ENCODE measurements at places on chromosomes 11 and 22. TPM values are rescaled to one million over a fixed set of nuclear protein-coding genes. Genes with fewer than 3 reads are reported as not detected.

DNA sequence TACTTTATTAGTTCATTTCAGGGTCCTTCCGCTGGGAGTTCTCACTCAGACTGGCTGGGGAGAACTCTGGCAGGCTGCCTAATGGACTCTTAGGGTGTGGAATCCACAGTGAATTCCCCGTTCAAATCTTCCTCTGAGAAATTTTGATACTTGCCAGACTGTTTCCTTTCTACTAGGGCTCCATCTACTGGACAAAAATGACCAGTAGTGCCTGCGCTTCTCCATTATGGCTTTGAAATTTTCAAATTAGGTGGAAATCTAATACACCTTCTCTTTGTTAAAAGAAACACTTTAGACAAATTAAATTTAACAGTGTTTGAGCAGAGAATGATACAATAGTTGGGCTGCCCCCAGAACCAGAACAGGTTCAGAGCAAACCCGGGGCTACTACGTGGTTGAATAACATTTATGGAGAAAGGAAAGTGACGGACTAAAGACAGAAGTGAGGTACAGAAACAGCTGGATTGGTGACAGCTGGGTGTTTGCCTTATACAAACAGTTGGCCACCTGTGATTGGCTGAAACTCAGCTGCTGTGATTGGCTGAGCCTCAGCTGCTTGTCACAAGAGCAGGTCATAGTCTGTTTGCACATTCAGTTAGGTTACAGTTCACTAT, 52.9 kb upstream of the FDX1 start:
- H3K4me1 ChIP-seq = peaks cover 8% of the 10 kb centered on the region
- H3K36me3 ChIP-seq = no peaks in the 10 kb centered on the region
- DNase-seq = peak; percentile 93
- H3K4me3 ChIP-seq = peak overlapping the region; percentile 35
- H3K27ac ChIP-seq = no peak overlapping the region
- H3K27me3 ChIP-seq = no peaks in the 10 kb centered on the region

DNA sequence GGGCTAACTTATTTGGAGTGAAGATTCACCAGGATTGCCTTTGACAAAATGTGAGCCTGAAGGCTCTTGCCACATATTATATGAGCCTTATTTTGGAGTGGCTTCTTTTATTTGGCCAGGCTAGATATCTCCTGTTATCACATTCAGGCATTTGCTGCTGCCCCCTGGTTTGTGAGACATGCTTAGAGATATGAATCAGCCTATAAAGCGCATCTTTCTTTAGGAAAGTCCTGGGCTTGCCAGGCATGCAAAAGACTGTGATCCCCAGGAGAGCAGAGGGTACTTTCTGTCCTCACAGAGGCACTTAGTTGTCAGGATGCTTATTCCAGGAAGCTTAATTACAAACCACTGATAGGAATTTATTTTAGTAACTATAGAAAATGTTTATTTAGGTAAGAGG, 333.3 kb downstream of the FAT3 start:
- H3K4me3 ChIP-seq = no peak overlapping the region
- H3K4me1 ChIP-seq = no peaks in the 10 kb centered on the region

GRCh38 chr11:133049244-133050019, 482.9 kb downstream of the OPCML start:
- H3K27me3 ChIP-seq = no peaks in the 10 kb centered on the region
- no peak overlapping the region for H3K27ac ChIP-seq
- H3K36me3 ChIP-seq = no peaks in the 10 kb centered on the region
- peaks cover 12% of the 10 kb centered on the region for H3K4me1 ChIP-seq

DNA sequence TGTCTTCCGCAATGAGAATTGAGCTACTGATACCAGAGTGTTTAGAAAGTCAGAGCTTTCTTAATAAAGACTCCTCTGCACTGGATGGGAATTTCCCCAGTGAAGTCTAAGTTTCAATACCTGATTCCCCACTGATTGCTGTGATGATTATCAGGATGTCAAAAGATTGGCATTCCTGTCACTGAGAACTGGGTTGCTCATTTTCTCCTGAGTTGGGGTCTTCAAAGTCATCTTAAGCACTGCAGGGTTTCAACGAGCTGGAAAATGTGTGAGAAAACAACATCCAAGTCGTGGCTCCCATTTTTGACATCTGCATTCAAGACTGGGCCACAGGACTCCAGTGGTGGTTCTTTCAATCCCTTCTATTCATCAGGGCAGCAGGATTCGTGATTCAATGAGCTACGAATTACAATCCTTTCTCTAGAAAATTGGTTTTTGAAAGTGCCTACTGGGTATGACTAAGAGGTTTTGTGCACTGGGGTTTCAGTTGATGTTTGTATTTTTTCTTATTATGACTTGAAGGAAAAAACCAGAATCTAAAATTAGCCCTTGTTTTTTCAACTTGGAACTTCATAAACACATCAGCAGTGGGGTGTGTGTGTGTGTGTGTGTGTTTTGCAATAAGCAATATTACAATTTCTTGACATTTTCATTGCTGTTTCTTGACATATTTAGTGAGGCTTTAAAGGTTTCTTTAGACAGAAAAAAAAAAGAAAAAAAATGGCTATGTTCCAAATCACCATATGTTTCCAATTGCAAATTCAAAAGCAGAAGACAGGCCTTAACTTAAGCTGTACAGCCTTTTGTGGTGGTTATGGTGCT, 233.0 kb downstream of the FAM76B start:
- H3K4me1 ChIP-seq = peaks cover 3% of the 10 kb centered on the region
- H3K4me3 ChIP-seq = no peak overlapping the region
- H3K36me3 ChIP-seq = no peaks in the 10 kb centered on the region
- peak; percentile 91 for DNase-seq
- no peaks in the 10 kb centered on the region for H3K27me3 ChIP-seq

DNA sequence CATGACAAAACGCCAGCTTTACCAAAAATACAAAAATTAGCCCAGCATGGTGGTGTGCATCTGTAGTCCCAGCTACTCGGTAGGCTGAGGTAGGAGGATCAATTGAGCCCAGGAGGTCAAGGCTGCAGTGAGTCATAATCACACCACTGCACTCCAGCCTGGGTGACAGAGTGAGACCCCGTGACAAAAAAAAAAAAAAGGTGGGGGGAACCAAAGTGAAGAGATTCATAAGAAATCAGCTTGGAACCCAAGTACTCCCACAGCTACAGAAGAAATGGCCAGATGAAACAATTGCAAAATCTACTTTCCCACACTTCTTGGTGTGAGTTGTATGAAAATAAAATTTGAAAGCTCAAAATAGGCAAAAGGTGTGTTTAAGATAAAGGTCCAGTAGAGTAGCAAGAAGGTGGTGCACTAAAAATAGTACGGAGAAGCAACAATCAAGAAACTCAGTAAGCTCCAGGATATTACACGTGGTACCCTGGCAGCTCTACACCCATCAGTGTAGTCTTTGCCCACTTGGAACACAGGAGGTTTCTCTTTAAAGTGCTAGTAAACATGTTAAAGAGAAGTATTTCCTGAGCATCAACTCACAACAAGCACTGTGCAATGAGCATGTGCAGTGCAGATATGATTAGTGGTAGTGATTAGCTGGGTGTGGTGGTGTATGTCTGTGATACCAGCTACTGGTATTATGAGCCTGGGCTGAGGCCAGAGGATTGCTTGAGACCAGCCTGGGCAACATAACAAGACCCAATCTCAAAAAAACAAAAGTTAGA, 5.3 kb downstream of the HARBI1 start:
- no peaks in the 10 kb centered on the region for H3K36me3 ChIP-seq
- H3K4me1 ChIP-seq = peaks cover 10% of the 10 kb centered on the region
- H3K4me3 ChIP-seq = no peak overlapping the region
- no peak for DNase-seq
- no peak overlapping the region for H3K27ac ChIP-seq

DNA sequence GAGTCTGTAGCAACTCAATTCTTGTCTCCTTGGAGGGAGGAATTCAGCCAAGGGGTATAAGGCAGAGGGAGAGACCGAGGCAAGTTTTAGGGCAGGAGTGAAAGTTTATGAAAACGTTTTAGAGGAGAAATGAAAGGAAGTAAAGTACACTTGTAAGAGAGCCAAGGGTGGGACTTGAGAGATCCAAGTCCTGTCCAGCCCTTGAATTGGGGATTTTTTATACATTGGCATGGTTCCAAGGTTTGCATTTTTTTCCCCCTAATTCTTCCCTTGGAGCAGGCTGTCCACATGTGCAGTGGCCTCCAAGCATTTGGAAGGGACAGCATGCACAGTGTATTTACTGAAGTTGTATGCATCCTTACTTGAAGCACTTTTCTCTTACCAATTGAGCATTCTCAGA, 192.1 kb downstream of the LUZP2 start:
- H3K4me3 ChIP-seq = no peak overlapping the region
- no peaks in the 10 kb centered on the region for H3K36me3 ChIP-seq
- H3K4me1 ChIP-seq = no peaks in the 10 kb centered on the region
- DNase-seq = peak; percentile 20

DNA sequence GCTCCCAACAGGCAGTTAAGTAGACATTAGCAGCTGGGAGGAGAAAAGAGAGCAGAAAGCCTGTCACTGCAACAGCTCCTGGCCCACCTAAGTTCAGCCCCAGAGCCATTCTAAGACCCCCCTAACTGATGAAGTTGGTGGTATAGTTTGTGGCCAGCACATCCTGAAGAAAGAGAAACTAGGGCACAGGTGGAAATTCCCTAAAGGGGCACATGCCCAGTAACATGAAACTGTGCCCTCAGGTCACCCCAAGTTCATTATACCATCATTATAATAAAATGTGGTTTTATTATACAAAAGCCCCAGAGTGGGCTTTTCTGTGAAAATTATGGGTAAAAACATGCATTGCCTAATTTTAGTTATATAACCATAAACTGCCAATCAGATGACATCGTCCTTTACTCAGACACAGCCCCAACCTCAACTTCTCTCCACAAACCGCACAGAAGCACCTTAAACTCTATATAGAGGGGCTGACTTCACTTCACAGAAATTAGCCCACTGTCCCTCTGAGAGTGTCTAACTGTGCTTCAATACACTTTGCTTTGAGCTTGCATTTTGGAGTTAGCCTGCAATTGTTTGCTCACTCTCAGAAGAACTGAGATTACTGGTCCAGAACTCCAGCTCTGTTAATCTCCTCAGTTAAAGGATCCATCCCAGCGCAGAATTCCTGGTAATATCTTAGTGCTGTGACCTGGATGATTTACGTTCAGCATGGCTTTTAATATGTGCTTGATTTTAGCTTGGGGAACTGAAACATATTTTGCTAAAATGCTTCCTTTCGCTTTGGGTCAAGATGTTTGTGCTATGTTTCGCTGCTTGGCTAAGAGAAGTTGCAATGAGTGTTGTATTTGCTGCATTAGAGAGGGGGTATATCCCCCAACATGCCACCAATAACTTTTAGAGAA, 1.8 kb upstream of the APOL3 start:
- no peaks in the 10 kb centered on the region for H3K36me3 ChIP-seq
- no peaks in the 10 kb centered on the region for H3K4me1 ChIP-seq
- no peaks in the 10 kb centered on the region for H3K27me3 ChIP-seq
- no peak for DNase-seq
- H3K4me3 ChIP-seq = no peak overlapping the region
- H3K27ac ChIP-seq = no peak overlapping the region

DNA sequence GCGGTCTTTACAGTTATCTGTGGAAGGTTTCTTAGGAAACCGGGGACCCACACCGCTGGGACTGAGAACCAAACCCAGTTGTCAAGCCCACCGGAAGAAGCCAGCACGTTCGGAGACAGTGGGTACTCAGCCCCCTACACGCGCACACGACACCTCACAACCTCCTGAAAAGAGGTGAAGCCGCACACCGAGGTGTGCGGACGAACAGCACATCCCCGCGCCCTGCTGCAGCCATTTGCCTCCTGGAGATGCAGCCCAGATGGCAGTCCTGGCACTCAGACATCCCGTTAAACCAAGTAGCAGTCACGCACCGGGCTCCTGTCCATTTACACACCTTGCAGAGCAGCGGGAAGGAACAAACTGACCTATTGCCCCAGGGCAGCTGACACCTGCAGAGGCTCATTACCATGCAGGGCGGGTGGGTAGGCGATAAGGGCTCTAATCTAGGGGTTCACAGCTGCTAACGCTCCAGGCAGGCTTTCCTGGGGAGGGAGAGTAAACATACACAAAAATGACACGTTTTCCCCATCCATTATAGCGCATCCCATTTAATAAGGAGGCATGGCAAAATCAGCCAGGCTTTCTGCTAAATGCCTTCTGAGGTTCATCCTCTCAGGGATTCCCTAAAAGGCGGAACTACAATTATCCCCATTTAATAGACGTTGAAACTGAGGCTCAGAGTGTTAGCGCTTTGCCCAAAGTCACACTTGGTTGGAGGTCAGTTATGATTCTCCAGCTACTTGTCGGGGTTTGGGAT, 864 bp upstream of the EHBP1L1 start:
- peak overlapping the region; percentile 71 for H3K27ac ChIP-seq
- DNase-seq = no peak
- no peaks in the 10 kb centered on the region for H3K27me3 ChIP-seq
- H3K36me3 ChIP-seq = no peaks in the 10 kb centered on the region
- peaks cover 19% of the 10 kb centered on the region for H3K4me1 ChIP-seq

- no peaks in the 10 kb centered on the region for H3K4me1 ChIP-seq
- no peaks in the 10 kb centered on the region for H3K36me3 ChIP-seq
- DNase-seq = no peak
- H3K27me3 ChIP-seq = no peaks in the 10 kb centered on the region
- H3K4me3 ChIP-seq = no peak overlapping the region
- H3K27ac ChIP-seq = no peak overlapping the region
Measured at GRCh38 chr22:32208681-32209080, 3.8 kb upstream of the RFPL2 start.

DNA sequence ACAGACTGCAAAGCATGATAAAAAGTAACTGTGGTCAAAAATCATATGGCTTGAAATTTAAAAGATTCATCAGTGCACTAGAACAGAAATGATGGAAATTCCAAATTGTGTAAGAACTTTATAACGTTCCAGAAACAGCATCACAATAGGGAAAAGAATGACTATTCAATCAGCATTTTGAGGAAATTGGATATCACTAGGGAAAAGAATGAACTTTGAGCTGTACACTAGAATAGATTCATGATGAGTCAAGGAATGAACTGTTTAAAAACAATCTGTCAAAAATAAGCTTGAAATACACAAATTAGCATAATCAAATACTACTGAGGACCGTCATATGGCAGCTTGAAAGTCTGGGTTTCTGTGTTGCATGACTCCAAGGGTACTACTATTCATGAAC, 20.5 kb upstream of the HEPHL1 start:
- no peaks in the 10 kb centered on the region for H3K4me1 ChIP-seq
- no peaks in the 10 kb centered on the region for H3K27me3 ChIP-seq
- no peaks in the 10 kb centered on the region for H3K36me3 ChIP-seq
- no peak overlapping the region for H3K27ac ChIP-seq

DNA sequence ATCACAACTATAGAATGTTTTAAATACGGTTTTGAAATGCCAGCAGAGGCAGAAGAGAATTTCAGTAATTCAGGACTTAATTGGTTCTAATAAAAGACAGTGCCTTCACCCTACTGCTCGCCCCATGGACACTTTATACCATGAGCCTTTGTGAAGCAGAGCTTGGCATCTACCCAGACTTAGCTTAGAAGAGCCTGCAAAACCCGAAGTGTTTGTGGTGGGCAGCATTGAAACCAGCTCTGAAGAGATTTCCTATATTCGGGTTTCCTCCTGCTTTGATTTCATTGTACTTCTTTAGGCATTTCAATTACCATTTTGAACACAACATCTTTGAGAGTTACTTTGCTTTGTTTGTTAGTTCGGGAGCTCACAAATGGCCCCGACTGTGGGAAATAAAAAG, 185.1 kb upstream of the MTNR1B start:
- H3K4me3 ChIP-seq = no peak overlapping the region
- DNase-seq = no peak
- H3K27ac ChIP-seq = no peak overlapping the region
- H3K36me3 ChIP-seq = no peaks in the 10 kb centered on the region
- no peaks in the 10 kb centered on the region for H3K27me3 ChIP-seq

The SCUBE1 gene
- 7.1 TPM for total RNA-seq

The BTG4 gene
- not detected for total RNA-seq

The PARVG gene
- total RNA-seq = 20.9 TPM

The EML3 gene
- 83.3 TPM for total RNA-seq

The KCNJ4 gene
- total RNA-seq = 0.13 TPM

The POLR2F gene
- total RNA-seq = 57.9 TPM

The TOLLIP gene
- total RNA-seq = 65.5 TPM

The LUZP2 gene
- 0.19 TPM for total RNA-seq

The PIK3C2A gene
- total RNA-seq = 107 TPM

The NAV2 gene
- 37.7 TPM for total RNA-seq

Measured in kidney (tissue), 22 donors.